ENCODE measurements at places on chromosomes 7 and 10. TPM values are rescaled to one million over a fixed set of nuclear protein-coding genes. Genes with fewer than 3 reads are reported as not detected.

- no peak overlapping the region for H3K4me3 ChIP-seq
- H3K4me1 ChIP-seq: no peaks in the 10 kb centered on the region
- H3K27ac ChIP-seq: no peak overlapping the region
- DNase-seq: no peak
- H3K36me3 ChIP-seq: no peaks in the 10 kb centered on the region
- H3K27me3 ChIP-seq: no peaks in the 10 kb centered on the region
Measured at GRCh38 chr10:105192861-105193260, 551.8 kb downstream of the SORCS3 start.

Gene SPDYE2
- total RNA-seq: 0.20 TPM

Gene CNTNAP2
- 0.20 TPM for total RNA-seq

Gene LHFPL3
- total RNA-seq: not detected

Gene ACBD5
- total RNA-seq: 23.9 TPM

Gene BAMBI
- not detected for total RNA-seq

Gene ZNF398
- total RNA-seq: 26.9 TPM

- no peaks in the 10 kb centered on the region for H3K36me3 ChIP-seq
- H3K27me3 ChIP-seq: no peaks in the 10 kb centered on the region
- DNase-seq: no peak
- H3K27ac ChIP-seq: no peak overlapping the region
- H3K4me3 ChIP-seq: no peak overlapping the region
- H3K4me1 ChIP-seq: no peaks in the 10 kb centered on the region
Measured at GRCh38 chr7:55048221-55048859, 29.5 kb downstream of the EGFR start.

DNA sequence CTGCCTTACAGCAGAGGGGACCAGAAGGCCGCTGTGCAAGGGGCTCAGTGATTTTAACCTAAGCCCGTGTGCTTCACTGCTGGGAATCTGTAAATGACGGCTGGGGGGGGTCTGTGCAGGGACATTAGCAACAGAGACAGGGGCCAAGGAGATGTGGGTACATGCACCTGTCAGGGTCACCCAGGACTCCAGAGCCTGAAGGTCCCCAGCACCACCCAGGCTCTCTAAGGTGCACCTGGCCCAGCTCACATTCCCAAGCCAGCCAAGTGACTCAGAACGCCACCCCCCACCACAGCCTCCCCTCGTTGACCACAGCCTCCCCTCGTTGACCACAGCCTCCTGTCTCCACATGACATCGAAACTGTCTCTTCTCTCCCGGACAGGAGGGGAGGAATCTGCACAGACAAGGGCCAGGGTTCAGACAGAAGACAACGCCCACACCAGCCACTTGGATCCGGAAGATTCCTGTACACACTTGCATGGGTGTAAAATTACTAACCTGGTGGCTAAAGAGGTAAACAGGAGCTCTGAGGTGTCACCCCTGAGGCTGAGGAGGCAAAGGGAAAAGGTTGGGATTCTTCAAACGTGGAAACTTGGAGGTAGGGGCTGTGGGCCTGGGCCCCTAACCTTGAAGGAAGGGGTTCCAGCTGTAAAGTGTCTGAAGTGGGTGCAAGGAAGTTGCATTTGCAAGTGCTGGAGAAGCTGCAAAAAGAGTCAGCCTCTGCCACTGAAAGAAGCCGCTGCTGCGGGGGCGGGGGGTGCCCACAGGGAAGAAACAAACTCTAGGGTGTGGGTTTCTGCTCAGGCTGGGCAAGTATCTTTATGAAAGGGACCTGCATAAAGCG, 27.0 kb downstream of the CALML3 start:
- no peaks in the 10 kb centered on the region for H3K27me3 ChIP-seq
- H3K27ac ChIP-seq: no peak overlapping the region
- no peak overlapping the region for H3K4me3 ChIP-seq
- H3K4me1 ChIP-seq: peaks cover 49% of the 10 kb centered on the region
- H3K36me3 ChIP-seq: no peaks in the 10 kb centered on the region

DNA sequence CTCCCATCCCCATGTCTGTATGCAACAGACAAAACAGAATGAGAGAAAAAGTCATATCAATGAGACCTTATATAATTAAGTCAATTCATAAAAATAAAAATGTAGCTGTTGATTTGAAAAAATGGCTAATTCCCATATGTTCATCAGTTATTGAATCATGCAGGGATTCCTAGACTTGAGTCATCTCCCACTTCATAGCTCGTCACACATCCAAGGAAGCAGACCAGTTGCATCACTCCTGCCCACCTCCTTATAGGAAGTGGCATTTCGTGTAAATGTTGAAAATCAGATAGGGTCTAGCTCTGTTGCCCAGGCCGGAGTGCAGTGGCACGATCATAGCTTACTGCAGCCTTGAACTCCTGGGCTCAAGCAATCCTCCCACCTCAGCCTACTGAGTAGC, 56.1 kb upstream of the SH2B2 start:
- no peaks in the 10 kb centered on the region for H3K27me3 ChIP-seq
- no peak overlapping the region for H3K4me3 ChIP-seq
- no peak for DNase-seq
- H3K36me3 ChIP-seq: peaks cover 7% of the 10 kb centered on the region

GRCh38 chr7:141490474-141490873, 60.7 kb upstream of the AGK start:
- peaks cover 5% of the 10 kb centered on the region for H3K27me3 ChIP-seq
- no peak overlapping the region for H3K4me3 ChIP-seq
- no peaks in the 10 kb centered on the region for H3K36me3 ChIP-seq
- no peak overlapping the region for H3K27ac ChIP-seq

DNA sequence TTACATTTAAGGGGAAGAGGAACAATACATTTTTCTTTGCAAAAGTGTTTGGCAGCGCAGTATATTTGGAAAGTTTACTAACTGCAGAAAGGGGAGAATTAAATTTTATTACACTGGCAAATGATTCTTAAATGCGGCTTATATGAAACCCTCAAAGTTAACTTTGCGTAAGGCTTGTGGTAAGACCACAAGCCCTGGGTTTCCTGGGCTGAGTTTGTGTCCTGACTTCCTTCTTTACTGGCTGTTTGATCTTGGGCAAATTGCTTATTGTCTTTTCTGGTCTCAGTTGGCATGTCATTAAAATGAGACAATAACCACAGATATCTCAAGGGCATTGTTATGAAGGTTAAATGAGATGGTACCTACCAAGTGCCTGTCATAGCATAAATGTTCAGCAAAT, 106.8 kb downstream of the GLRX3 start:
- H3K36me3 ChIP-seq: no peaks in the 10 kb centered on the region
- H3K27me3 ChIP-seq: no peaks in the 10 kb centered on the region
- H3K4me3 ChIP-seq: no peak overlapping the region
- peak; percentile 5 for DNase-seq

Gene CFAP58
- not detected for total RNA-seq

DNA sequence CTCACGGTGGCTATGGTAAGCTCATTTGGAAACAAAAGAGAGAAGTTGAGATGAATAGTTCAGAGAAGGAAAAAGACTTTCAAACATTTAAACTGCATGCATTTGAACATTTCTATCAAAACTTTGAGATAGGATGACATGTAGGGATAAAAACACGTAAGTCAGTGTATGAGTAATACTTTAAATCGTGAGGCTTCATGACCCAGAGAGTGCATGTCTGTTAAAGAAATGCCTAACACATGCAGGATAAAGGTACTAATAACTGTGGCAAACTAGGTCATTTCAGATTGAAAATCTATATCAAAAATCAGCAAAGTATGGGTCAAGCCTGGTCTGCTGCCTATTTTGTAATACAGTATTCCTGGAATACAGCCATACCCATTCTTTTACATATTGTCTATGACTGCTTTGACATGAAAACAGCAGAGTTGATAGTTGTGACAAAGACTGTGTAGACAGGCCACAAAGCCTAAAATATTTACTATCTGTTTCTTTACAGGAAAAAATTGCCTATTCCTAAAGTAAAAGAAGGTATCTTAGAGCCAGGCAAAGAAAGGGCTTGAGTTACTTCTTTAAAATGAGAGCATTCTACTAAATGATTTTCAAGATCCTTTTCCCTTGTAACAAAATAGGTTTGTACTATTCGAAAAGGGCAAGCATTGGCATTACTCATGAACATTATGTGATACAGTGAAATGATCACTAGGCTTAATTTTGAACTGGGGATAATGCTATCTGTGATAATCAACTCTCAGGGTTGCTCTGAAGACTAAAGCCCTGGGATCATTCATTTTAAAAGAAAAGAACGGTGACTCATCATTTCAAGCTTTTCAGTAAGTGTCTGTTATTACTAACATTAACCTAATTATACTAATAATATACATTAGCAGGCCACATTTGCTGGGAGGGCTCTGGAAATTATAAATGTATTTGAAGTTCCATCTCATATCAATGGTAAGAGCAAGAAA, 185.9 kb downstream of the CRPPA start:
- no peaks in the 10 kb centered on the region for H3K27me3 ChIP-seq
- H3K36me3 ChIP-seq: no peaks in the 10 kb centered on the region
- DNase-seq: no peak
- H3K4me1 ChIP-seq: no peaks in the 10 kb centered on the region
- H3K27ac ChIP-seq: no peak overlapping the region
- no peak overlapping the region for H3K4me3 ChIP-seq

Gene CFAP69
- 0.58 TPM for total RNA-seq

DNA sequence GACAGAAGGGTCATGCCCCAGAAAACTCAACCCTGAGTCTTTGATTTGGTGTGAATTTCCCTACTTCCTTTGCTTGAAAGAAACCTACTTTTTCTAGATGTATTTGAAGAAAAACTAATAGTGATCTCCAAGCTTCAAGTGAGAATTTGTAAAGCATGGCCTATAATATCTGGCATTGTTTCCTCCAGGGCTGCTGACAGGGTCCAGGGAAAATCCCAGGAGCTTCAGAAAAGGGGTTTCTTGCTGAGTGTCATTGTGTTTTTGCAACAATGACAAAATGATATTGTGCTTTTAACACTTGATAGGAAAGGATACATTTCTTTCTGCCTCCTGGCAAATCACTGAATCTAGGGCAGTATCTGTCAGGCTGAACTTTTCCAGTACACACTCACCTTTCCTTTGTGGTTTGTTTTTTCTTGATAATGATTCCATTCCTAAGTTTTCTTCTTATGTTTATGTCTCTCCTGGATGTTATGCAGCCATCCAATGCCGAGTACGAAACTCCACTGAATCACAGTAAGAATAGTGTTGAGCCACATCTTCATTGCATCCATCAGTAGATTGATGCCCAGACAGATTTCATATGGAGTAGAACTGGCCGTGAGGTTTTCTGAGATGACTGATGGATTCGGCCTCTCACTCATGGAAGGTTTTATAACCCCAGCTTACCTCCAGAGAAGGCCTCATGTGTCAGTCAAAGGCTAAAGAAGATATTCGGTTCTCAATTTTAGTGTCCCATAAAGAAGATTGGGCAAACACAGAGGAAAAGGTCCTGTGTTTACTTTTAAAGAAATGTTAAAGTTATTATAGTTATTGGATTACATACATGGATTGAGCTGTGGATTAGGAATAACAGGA, 76.9 kb upstream of the STEAP1B start:
- H3K4me1 ChIP-seq: no peaks in the 10 kb centered on the region
- H3K36me3 ChIP-seq: no peaks in the 10 kb centered on the region
- no peak overlapping the region for H3K27ac ChIP-seq
- H3K27me3 ChIP-seq: no peaks in the 10 kb centered on the region
- no peak for DNase-seq

Gene RET
- total RNA-seq: not detected

Gene TRPV6
- not detected for total RNA-seq

DNA sequence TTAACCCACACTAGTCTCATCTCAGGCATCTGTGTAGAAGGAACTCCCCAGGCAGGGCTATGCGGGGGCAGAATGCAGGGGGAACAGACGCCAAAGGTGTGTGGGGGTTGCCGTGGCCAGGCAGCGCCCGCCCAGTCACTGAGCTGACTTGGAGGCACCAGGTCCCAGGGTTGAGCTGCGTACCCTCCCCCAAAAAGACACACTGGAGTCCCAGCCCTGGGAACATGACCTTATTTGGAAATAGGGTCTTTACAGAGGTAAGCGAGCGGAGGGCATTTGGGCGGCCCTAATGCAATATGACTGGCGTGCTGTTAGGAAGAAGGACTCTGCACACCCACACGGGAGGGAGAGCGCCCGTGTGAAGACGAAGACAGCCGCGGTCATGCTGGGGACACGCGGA, 274.5 kb downstream of the DNAJB6 start:
- no peaks in the 10 kb centered on the region for H3K36me3 ChIP-seq
- no peak overlapping the region for H3K4me3 ChIP-seq
- H3K27ac ChIP-seq: no peak overlapping the region
- H3K27me3 ChIP-seq: no peaks in the 10 kb centered on the region
- H3K4me1 ChIP-seq: peaks cover 8% of the 10 kb centered on the region

GRCh38 chr10:30169342-30169741, 110.0 kb upstream of the JCAD start:
- DNase-seq: no peak
- no peaks in the 10 kb centered on the region for H3K27me3 ChIP-seq
- no peak overlapping the region for H3K4me3 ChIP-seq
- H3K4me1 ChIP-seq: no peaks in the 10 kb centered on the region

Gene FZD8
- total RNA-seq: 0.93 TPM

DNA sequence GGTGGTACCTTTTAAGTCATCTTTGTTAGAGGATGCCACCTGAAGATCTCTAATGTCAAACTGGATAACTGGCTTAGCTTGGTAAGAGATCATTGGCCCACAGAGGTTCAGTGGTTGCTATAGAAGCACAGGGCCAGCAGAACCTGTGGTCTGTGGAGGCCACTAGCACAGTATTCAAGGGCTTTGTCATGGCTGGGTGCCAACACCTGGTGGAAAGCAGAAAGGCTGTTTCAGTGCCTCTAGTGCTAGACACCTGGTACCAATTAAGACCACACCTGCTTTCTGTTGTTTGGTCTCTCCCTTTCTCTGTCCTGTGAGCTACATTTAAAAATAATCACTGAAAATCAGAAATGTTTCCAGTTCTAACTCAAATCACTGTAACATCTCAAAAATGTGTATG, 10.0 kb upstream of the PCGF5 start:
- DNase-seq: peak; percentile 23
- H3K4me1 ChIP-seq: peaks cover 47% of the 10 kb centered on the region
- H3K27me3 ChIP-seq: no peaks in the 10 kb centered on the region
- H3K27ac ChIP-seq: no peak overlapping the region
- no peak overlapping the region for H3K4me3 ChIP-seq
- no peaks in the 10 kb centered on the region for H3K36me3 ChIP-seq

Gene PRKRIP1
- 43.2 TPM for total RNA-seq

DNA sequence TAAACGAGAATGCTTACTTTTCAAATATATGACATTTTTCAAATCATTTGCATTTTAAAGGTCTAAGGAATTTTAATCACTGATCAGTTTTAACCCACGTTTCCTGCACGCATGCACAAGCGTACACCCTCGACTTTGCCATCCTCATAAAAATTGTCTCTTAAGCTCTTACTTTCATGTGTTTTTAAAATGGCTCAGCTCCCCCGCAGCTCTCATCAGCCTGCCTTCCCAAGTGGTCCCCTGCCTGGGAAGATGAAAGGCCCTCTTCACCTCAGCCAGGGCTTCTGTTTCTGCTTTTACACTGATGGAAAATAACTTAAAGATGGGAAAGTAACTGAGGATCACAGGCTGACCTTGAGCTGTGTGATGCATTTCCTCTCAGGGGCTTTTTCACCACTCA, 131.6 kb upstream of the LSM8 start:
- no peaks in the 10 kb centered on the region for H3K4me1 ChIP-seq
- no peak for DNase-seq
- H3K4me3 ChIP-seq: no peak overlapping the region
- H3K27ac ChIP-seq: no peak overlapping the region

Gene STRIP2
- total RNA-seq: 0.20 TPM

Gene EVX1
- total RNA-seq: not detected

Measured in CD4-positive, alpha-beta memory T cell (primary cell).